ENCODE measurements at places on chromosomes 5 and 9.
A peak's percentile ranks its signal among the peaks of the same experiment; 100 is the strongest.

DNA sequence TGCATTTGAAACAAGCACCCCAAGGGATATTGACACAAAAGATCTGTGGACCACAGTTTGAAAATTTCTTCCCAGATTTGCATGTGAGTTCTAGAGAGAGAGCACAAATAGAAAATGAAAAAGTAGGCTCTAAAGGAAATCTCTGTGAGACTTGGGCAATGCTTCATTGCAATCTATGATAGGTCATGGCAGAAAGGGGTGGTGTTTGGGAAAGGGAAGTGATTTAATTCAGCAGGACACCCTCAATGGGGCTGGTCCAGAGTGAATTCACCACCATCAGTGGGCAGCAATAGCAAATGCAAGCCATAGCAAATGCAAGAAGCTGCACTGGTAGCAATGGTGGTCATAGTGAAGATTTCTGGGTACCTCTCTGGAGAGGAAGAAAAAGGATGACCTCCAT is 58.1 kb downstream of the ANKRD55 start:
- peaks cover 3% of the 10 kb centered on the region for H3K4me1 ChIP-seq
- DNase-seq, result no peak
- peaks cover 4% of the 10 kb centered on the region for H3K36me3 ChIP-seq
- H3K27me3 ChIP-seq, result peaks cover 19% of the 10 kb centered on the region
- H3K4me3 ChIP-seq, result no peak overlapping the region

DNA sequence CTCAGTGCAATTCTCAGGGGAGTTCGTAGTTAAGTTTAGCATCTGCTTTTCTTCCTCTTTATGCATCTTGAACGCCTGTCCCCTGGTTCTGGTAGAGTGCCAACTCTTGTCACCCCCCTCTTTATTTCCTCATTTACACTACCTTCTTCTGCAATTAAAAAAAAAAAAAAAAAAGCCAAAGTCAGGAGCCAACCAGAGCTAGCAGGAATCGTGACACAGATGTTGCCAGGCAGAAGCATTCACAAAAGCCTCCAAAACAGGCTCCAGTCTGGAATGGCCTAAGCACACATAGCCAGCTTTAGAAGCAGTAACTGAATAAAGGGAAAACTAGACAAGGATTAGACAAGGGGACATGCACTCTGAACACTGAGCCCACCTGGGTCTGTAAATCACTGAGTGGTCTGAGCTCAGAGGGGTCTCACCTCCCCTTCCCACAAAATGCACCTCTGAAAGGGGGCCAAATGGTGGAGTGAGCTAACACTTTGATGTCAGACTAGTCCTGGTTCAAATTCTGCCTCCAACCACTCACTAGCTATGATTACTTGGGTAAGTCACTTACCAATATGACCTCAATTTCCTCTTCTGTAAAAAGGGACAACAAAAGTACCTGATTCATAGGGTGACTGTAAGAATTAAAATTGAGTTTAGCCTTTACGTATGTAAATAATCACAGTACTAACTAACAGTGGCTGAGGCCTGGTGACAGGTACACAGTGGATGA is 2.0 kb downstream of the CD74 start:
- peaks cover 5% of the 10 kb centered on the region for H3K36me3 ChIP-seq
- H3K27me3 ChIP-seq, result no peaks in the 10 kb centered on the region
- peaks cover 38% of the 10 kb centered on the region for H3K4me1 ChIP-seq
- DNase-seq, result peak; percentile 21
- peak overlapping the region; percentile 92 for H3K4me3 ChIP-seq
- H3K27ac ChIP-seq, result peak overlapping the region; percentile 97

GRCh38 chr5:167063788-167064187 is 1227.7 kb upstream of the WWC1 start:
- H3K36me3 ChIP-seq, result no peaks in the 10 kb centered on the region
- no peaks in the 10 kb centered on the region for H3K27me3 ChIP-seq
- H3K4me1 ChIP-seq, result no peaks in the 10 kb centered on the region
- no peak for DNase-seq

DNA sequence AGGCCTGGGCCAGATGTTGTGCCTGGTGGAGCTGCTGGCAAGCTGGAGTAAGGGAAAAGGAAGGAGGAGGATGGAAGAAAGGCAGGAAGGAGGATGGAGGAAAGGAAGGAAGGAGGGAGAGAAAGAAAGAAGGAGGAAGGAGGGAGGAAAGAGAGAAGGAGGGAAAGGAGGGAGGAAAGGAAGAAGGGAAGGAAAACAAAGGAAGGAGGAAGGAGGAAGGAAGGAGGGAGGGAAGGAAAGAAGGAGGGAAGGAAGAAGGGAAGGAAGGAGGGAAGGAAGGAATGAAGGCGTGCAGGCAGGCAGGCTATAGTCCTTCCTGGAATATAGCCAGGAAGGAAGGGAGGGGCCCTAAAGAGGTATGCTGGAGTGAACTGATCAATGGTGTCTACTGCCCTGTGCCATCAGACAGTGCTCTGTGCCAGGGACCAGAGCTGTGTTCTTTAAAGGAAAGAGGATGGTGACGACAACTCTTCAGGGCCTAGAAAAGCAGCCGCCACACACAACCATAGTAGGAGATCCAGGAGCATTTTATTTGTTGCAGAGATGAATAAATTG is 61.4 kb upstream of the UBTD2 start:
- H3K27ac ChIP-seq, result no peak overlapping the region
- H3K36me3 ChIP-seq, result peaks cover 5% of the 10 kb centered on the region
- no peak overlapping the region for H3K4me3 ChIP-seq
- H3K4me1 ChIP-seq, result peaks cover 3% of the 10 kb centered on the region

DNA sequence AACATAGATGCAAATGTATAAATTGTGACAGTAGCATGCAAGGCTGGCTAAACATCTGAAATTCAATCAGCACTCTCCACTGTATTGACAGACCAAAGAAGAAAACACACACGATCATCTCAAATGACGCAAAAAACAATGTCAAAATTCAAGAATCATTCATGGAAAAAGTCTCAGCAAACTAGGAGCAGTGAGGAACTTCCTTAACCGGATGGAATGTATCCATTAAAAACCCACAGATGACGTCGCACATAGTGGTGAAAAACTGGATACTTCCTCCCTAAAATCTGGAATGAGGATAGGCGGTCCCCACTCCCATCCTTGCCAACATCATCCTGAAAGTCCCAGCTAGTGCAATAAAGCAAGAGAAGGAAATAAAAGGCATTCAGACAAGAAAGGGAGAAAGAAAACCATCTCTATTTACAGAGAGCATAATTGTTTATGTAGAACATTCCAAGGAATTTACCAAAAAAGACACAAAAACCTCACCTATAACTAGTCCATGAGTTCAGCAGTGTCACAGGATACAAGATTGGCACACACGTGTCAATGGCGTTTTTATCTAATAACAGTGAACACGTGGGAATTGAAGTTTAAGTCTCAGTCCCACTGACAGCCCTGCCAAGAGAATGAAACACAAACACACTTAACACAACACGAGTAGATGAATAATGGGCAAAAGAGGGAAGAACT is 14.1 kb upstream of the CEP72 start:
- peaks cover 15% of the 10 kb centered on the region for H3K4me1 ChIP-seq
- H3K4me3 ChIP-seq, result no peak overlapping the region
- peaks cover 4% of the 10 kb centered on the region for H3K36me3 ChIP-seq
- no peak overlapping the region for H3K27ac ChIP-seq
- peaks cover 79% of the 10 kb centered on the region for H3K27me3 ChIP-seq

GRCh38 chr5:112910529-112910928 is 11.5 kb downstream of the REEP5 start:
- no peaks in the 10 kb centered on the region for H3K27me3 ChIP-seq
- H3K36me3 ChIP-seq, result no peaks in the 10 kb centered on the region
- H3K4me1 ChIP-seq, result peaks cover 33% of the 10 kb centered on the region
- no peak overlapping the region for H3K27ac ChIP-seq
- DNase-seq, result no peak

DNA sequence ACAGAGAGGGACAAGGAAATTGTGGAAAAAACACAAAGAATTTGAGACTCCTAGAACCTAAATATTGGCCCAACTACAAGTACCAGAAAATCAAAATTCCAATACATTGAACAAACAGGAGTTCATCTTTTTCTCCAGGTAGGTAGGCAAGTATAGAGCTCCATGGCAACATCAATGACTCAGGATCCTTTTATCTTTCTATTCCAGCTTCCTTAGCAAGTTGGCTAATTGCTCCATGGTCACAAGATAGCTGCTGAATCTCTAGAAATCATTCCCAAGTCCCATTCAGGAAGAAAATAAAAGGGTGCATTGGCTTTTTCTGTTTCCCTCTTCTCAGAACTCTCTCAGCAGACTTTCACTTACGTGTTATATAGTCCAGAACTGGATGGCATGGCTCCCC is 117.9 kb upstream of the MAN2A1 start:
- no peak for DNase-seq
- no peak overlapping the region for H3K27ac ChIP-seq
- no peaks in the 10 kb centered on the region for H3K4me1 ChIP-seq

- H3K36me3 ChIP-seq, result no peaks in the 10 kb centered on the region
- no peaks in the 10 kb centered on the region for H3K27me3 ChIP-seq
- H3K27ac ChIP-seq, result no peak overlapping the region
- no peak for DNase-seq
Measured at GRCh38 chr5:45335346-45335745, 360.8 kb downstream of the HCN1 start.

DNA sequence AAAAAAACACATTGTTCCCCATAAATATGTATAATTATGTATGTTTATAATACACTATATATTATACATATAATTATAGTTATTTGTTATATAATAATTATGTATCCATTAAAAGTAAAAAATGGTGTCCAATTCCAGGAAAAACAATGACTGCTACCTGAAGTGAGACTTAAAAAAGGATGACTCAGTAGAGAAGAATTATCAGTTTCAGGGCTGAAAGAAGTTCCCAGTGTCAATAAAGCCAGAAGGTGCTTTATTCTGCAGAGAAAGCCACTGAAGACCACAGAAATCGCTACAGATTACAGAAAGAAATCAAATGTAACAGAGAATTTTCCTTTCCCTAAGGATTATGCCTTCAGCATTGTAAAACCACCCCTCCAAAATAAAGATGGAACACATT is 50.9 kb downstream of the ANKRD31 start:
- no peak for DNase-seq
- H3K4me1 ChIP-seq, result peaks cover 5% of the 10 kb centered on the region

DNA sequence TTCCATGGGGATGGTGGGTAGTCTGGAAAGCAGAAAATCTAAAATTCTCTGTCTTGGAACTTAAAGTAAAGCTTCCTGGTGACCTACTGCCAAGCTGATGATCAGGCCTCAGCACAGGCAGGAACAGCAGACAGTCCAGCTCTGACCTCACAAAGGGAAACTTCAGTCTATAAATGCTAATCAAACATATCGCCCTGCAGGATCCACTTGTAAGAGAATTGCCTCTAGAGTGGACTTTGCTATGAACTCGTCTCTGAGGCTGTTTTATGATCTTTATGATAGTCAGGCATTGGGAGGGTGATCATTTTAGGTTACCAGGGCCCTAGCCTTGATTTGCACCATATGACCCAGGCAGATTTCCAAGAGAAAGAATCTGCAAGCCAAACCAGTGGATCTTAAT is 67.6 kb upstream of the SELENOP start:
- H3K4me3 ChIP-seq, result no peak overlapping the region
- no peak for DNase-seq
- no peak overlapping the region for H3K27ac ChIP-seq
- no peaks in the 10 kb centered on the region for H3K36me3 ChIP-seq
- peaks cover 4% of the 10 kb centered on the region for H3K27me3 ChIP-seq
- H3K4me1 ChIP-seq, result peaks cover 11% of the 10 kb centered on the region

- H3K27ac ChIP-seq, result no peak overlapping the region
- no peaks in the 10 kb centered on the region for H3K27me3 ChIP-seq
- H3K4me1 ChIP-seq, result no peaks in the 10 kb centered on the region
- no peak overlapping the region for H3K4me3 ChIP-seq
- no peak for DNase-seq
Measured at GRCh38 chr9:106921341-106921899, 58.5 kb downstream of the ZNF462 start.

- H3K4me1 ChIP-seq, result no peaks in the 10 kb centered on the region
- no peak overlapping the region for H3K27ac ChIP-seq
- no peak overlapping the region for H3K4me3 ChIP-seq
- H3K36me3 ChIP-seq, result no peaks in the 10 kb centered on the region
- DNase-seq, result no peak
- no peaks in the 10 kb centered on the region for H3K27me3 ChIP-seq
Measured at GRCh38 chr9:111052791-111053190, 14.5 kb upstream of the LPAR1 start.

- H3K36me3 ChIP-seq, result peaks cover under 1% of the 10 kb centered on the region
- peaks cover 17% of the 10 kb centered on the region for H3K27me3 ChIP-seq
- peak overlapping the region; percentile 19 for H3K4me3 ChIP-seq
Measured at GRCh38 chr9:35856206-35856605, 14.0 kb downstream of the OR13J1 start.

All from T-helper 17 cell (primary cell).